ENCODE measurements at places on chromosomes 3 and 15.

DNA sequence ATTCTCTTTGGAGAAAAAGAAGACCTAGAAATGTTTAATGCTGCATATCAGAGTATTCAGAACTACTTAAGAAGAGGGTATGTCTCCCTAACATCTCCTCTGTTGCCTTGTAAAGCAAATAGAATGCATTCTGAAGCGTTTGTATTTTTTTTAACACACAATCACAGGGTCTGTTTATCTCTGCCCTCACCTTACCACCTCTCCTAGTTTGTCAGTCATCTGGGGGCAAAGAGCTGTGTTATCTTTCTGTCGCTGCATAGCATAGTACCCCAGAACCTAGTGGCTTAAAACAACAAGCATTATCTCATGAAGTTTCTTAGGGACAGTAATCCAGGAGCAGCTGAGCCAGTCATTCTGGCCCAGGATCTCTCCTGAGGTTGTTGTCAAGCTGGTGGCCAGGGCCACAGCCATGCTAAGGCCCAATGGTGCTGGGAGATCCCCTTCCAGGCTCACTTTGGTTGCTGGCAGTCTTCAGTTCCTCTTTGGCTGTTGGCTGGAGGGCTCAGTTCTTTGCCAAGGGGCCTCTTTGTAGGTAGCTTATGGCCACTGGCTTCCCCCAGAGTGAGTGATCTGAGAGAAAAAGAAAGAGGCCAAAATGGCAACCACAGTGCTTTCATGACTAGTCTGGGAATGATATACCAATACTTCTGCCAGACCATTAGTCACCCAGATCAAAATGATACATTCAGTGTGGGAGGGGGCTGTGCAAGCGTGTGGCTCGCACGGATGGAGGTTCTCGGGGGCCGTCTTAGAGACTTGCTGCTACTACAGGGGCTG lies 17.8 kb downstream of the EDEM1 start:
- no peak for DNase-seq

GRCh38 chr15:28903555-28903954 lies 17.8 kb downstream of the APBA2 start:
- DNase-seq: no peak

DNA sequence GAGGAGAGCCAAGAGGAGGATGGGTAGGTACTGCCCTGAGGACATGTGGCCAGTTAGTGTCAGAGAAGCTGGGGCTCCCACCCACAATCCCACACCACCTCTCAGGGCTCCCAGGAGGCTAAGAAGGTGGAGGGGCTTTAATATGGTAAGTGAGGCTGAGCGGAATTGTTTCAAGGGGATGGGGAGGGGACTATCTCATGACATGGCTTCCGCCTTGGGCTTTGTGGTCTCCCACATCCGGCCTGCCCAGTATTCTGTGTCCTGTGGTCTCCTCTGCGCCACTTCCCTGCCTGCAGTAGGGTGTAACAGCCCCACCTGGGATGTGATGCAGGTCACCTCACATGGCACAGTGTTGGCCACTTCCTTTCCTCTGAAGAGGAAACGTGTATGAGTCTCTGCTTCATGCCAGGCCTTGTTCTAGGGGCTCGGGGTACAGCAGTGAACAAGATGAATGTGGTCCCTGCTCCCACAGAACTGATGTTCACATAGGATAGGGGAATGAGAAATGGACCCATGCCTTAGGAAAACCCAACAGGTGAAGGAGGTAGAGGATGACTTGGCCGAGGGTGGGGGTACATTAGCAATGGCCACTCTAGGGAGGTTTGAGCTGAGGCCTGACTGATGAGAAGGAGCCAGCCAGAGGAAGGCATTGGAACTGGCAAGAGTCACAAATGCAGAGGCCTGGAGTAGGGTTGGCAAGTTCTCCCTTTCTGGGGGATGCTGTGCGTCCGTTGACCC lies 3.2 kb downstream of the NEIL1 start:
- peak; percentile 32 for DNase-seq

DNA sequence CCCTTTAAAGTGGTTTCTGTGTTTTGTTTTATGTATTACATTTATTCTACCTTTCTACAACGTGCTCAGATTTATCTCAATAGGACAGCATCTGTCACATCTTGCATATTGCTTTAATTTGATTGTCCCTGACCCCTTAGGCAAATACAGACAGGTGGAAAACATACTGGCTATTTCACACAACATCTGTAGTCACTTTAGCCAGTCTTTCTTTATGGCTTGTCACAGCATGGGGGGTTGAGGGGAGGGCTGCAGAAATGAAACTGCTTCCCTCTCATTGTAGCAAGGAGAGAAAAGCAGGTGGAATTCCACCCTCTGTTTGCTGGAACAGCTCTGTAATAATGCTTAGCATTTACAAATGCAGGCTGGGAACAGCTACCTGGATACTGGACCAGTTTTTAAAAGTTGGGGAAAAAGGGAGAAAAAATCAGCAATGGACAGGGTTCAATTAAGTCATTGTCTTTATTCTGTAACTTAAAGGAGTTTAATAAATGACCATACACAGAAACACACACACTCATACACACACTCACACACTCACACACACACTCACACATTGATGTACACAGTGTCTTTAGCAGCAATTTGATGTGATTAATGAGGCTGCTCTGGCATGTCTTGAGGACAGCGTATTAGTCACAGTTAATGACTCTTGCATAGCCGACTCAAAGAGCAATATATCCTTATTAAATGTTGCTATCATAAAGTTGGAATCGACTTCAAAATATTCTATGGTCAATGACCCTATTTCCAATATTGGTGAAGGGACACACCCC lies 283.7 kb upstream of the GBE1 start:
- DNase-seq: no peak

DNA sequence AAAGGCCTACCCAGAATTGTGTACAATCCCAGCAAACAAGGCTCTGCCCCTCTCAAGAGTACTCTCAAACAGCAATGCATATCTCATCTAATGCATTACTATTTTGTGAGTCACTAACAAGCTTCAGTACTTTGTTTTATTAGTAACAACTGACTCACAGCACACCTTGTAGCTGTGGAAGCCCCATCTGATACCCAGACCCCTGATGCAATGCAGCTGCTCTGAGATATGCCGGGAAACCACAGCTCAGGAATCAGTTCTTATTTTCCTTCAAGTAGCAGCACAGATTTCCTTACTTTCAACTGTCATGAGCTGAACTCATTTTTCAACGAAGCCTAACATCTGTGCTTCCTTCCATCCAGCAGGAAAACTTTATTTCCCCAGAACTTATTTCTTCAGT lies 37.8 kb downstream of the CCNL1 start:
- no peak for DNase-seq

DNA sequence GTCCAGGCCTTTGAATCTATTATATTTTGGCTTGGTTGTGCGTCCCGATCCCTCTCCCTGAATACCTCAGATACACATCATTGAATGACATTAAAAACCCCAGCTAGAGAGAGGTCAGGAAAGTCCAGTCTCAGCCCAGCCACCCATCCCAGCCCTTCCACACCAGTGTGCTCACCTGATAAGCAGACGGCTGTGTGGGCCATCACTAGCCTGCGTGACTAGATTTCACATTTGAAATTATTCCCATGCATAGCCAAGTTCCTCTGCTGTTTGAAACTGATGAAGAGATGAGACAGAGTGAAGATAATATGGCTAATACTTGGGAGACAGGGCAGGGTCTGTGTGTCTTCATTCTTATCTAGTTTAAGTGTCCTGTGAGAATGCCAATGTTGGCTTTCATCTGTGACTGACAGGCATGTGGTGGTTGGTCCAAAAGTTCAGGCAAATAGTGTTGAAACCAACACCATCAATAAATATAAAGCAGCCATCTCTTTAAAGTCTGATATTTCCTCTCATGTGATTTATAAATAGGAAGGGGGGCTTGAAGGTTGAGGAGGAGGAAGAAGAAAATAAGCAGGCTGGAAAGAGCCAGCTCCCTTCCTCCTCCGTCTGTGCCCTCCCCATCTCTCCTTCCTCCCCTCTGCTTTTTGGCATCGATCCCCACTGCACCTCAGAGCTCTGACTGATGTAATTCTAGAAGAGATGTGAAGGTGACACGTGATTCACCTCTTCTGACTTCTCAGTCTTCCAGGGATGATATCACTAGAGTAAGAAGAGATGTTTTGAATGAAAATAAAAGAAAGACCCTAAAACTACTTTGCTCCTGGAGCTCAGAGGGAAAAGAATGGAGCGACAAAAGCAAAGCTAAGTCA lies 5.1 kb downstream of the FAM43A start:
- DNase-seq: no peak

- no peak for DNase-seq
Observed at GRCh38 chr3:71436337-71436736, 147.2 kb downstream of the FOXP1 start.

DNA sequence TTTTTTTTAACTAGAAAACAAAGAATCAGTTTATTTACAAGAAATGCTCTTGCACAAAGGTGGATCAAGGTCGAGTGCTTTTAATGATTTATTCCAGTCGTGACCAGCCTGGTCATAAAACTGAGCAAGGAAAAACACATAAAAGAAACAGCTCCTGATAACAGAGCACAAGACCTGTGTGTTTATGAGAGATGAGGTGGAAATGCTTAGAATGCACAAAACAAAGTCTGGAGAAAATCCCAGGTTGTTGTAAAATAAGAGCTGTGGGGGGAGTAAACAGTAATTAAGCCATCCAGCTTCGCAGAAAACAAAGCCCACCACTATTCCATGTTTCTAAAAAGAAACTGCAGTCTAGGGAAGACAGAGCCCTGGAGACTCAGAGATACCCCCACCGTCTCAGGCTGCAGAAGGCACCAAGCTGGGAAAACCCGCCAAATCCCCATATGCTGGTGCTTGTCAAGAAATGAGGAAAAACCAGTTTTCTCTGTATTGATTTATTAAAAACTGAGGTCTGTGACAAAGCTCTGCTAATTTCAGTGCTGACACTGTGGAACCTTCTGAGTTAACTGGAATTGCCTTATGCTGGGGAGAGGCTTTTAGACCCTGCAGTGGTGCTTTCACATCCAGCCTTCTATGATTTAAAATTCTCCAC lies 139.3 kb downstream of the ADAMTS17 start:
- no peak for DNase-seq

DNA sequence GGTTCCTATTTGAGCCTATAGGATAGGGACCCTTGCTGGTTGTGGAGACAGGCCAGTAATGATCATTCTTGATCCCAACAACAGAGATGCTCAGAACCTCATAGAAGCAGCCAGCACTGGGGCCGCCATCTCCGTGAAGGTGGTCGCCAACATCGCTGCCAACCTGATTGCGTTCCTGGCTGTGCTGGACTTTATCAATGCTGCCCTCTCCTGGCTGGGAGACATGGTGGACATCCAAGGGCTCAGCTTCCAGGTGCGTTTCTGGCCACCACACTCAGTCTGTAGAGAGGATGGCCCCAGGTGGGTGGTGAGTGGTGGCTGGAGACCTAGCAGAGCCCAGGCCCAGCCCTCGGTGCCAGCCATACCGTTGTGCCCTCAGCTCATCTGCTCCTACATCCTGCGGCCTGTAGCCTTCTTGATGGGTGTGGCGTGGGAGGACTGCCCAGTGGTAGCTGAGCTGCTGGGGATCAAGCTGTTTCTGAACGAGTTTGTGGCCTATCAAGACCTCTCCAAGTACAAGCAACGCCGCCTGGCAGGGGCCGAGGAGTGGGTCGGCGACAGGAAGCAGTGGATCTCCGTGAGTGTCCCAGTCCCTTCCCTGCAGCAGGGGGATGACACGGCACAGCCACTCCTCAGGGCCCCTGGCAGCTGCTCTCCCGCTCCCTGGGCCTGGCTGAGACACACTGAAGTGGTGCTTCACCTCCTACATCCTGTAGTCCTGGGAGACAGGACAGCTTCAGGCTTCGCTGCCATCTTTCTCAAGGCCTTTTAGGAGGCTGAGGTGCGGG lies 46.5 kb upstream of the PDE8A start:
- no peak for DNase-seq

DNA sequence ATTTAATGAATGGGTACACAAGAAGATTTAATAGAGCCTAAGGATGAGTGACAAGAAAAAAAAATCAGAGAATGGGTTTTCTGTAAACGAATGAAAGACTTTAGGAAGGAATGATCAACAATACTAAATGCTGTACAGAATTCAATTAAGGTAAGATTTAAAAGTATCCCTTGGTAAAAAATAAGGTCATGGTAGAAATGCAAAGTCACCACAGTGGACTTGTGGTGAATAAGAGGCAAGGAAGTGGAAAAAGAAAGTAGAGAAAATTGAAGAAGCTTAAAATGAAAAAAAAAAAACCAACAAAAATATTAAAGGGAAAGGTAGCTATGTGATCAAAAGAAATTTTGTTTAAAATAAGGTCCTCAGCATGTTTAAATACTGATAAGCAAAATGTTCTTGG lies 82.4 kb downstream of the PLSCR2 start:
- DNase-seq: no peak

GRCh38 chr3:170485696-170486095 lies 67.0 kb downstream of the CLDN11 start:
- no peak for DNase-seq

- DNase-seq: no peak
Observed at GRCh38 chr3:37031096-37031682, 37.9 kb downstream of the MLH1 start.

GRCh38 chr15:72168131-72168807 lies 29.3 kb downstream of the GRAMD2A start:
- DNase-seq: no peak

- DNase-seq: no peak
Observed at GRCh38 chr3:99845999-99846398, 28.3 kb downstream of the CMSS1 start.

GRCh38 chr3:100463646-100464155 lies 28.7 kb upstream of the TMEM45A start:
- no peak for DNase-seq

DNA sequence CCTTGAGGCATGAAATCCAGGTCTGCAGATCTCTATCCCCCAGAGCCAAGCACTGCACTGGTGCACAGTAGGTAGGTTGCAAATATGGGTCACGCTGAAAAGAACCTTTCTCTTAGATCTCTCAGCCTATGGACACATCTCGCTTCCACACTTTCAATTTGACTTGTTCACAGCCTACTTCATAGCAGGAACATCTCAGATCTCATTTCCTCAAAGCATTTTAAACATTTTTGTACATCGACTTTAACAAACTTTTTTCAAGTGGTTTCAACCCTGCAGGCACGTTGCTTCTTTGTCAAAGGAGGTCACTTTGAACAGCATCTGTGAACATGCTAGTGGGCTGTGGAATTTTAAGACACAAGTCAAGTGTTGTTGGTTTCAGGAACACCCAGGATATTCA lies 76.0 kb downstream of the SLC12A8 start:
- DNase-seq: no peak

- DNase-seq: no peak
Observed at GRCh38 chr3:66017591-66017990, 21.1 kb downstream of the MAGI1 start.

- DNase-seq: no peak
Observed at GRCh38 chr3:52177701-52178042, 20.3 kb upstream of the ALAS1 start.

GRCh38 chr15:42679285-42680141 lies 57.4 kb downstream of the CDAN1 start:
- DNase-seq: no peak
